ENCODE measurements at places on chromosomes 5 and 9.

DNA sequence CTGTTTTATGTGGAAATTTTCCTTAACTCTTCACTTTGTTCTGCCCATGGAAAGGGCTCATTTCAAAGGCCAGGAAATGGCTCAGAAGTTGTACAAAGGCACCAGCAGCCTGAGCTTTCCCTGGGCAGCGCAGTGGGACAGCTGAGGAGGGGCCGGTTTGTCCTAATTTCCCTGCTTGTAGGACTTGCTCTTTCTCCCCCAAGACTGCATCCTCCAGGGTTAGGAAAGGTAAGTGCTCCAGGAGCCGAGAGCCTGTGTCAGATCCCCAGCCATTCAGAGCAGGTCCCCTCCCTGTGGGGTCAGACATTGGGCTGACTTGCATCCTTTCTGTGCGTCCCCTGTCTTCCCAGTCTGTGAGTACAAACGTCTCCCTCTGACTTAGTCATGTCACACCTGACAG, 43.5 kb downstream of the AGXT2 start:
- DNase-seq, result no peak

GRCh38 chr9:6566409-6567139, 79.0 kb downstream of the GLDC start:
- peak; percentile 49 for DNase-seq

- DNase-seq, result no peak
These were observed 559.6 kb downstream of the CETN3 start for GRCh38 chr5:89849830-89850512.

DNA sequence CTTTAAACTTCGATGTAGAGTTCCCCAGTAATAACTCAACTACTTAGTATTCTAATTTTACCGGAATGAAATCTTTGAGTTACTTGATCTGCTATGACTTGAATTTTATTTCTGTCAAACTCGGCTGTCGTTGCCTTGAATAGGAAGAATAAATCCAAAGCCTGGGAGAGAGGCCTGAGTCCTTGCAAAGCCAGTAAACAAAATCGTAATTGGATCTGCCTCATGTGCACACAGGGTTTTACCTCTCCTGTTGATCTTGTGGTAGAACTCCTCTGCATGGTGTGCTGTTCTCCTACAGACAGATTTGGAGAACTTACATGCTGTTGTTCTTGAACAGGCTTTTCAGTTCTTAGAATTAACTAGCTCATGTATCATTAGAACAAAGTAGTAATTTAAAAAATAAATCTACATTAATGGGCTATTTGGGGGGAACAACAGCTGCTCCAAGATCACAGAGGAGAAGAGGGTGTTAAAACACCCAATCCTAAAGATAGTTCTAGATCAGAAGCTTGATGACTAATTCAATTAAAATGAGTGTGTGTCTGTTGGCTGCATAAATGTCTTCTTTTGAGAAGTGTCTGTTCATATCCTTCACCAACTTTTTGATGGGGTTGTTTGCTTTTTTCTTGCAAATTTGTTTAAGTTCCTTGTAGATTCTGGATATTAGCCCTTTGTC, 28.9 kb downstream of the HSPB3 start:
- no peak for DNase-seq

DNA sequence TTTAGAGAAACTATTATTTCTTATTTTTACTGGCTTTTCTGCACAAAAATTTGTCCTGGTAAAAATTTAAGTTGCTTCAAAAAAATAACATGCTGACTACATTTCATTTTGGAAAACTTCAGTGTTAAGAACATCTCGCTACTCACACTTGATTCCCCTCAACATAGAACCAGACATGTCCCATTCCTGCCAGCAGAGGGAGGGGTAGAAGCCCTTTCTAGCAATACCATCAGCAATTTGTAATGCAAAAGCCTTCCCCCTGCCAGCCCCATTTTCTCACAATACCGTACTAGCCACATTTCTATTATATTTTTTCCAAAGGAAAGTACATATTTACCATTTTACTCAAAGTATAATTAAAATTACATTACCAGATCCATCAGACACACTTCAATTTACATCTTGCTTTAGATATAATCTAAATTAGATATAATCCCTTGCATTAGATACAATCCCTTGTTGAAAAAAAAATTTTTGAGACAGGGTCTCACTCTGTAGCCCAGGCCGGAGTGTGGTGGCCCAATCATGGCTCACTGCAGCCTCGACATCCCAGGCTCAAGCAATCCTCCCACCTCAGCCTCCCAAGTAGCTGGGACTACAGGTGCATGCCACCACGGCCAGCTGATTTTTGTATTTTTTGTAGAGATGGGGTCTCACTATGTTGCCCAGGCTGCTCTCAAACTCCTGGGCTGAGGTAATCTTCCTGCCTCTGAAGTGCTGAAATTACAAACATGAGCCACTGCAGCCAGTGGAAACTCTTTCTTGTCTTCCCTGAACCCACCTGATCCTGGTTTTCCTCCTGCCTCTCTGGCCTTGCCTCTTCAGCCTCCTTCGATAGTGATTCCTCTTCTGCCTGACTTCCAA, 39.6 kb upstream of the IDNK start:
- peak; percentile 76 for DNase-seq

- DNase-seq, result no peak
These were observed 29.0 kb upstream of the C9orf72 start for GRCh38 chr9:27602142-27602861.

DNA sequence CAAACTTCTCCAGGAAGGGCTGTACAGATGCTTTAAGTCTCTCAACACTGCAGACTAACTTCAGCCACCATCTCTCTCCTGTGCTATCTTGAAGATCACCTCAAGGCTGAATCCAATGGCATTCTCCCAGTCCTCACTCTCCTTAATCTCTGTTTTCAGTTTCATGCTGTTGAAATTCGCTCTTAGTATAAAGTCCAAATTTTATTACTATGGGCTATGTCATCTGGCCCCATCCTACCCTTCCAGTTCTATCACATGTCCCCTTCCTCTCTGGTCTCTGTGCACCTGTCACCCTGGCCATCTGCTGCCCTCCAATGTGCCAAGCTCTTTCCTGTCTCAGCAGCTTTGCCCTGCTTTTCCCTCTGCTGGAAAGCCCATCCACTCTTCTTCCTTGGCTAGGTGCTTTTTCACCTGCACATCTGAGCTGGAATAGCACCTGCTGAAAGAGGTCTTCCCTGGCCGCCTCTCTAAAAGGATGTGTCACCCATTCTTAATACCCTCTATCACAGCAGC, 284.7 kb upstream of the MAP3K1 start:
- DNase-seq, result no peak

DNA sequence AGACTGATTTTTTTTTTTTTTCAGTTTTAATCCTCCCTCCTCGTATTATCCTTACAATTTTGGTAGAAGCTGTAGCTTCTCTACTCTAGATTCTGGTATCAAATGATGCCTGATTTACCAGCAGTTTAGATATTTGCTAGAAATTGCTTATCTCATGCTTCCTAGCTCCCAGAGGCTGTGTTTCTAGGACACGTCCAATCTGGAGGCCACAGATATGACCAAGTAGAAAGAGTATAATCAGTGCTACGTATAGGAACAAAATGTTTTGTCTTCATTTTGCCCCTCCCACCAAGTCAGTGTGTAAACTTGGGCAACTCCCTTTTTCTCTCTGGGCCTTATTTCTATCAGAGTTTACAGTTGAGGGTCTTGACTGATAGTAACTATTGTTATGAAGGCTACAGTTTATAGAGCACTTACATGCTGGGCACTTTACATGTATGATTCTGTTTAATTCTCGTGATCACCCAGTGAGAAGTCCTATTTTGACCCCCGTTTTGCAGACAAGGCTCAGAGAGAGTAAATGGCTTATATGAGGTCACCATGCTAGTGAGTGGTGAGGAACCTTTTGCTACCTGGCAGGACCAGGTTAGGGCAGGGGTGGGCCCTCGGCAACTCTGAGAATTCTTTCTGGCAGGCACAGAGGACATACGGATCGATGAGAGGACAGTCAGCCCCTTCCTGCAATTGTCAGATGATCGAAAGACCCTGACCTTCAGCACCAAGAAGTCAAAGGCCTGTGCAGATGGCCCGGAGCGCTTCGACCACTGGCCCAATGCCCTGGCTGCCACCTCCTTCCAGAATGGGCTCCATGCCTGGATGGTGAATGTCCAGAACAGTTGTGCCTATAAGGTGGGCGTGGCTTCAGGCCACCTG, 7.6 kb downstream of the HDHD3 start:
- no peak for DNase-seq

DNA sequence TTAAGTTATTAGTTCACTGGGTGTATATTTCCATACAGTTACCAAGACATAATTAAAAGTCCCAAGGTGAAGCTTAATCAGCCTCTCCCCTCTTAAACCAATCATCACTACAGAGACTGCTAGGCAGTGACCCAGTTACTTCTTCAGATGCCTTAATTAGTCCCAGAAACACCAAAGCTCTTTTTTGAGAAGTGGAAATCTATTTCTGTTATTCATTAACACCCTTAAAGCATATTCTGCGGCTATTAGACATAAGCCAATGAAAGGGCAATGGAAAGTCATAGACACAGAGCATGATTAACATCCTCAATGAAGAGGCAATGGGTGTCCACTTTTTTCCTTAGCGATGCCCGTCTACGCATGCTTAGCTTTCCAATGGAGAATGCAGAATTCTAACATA, 48.3 kb upstream of the DNAH5 start:
- DNase-seq, result no peak

DNA sequence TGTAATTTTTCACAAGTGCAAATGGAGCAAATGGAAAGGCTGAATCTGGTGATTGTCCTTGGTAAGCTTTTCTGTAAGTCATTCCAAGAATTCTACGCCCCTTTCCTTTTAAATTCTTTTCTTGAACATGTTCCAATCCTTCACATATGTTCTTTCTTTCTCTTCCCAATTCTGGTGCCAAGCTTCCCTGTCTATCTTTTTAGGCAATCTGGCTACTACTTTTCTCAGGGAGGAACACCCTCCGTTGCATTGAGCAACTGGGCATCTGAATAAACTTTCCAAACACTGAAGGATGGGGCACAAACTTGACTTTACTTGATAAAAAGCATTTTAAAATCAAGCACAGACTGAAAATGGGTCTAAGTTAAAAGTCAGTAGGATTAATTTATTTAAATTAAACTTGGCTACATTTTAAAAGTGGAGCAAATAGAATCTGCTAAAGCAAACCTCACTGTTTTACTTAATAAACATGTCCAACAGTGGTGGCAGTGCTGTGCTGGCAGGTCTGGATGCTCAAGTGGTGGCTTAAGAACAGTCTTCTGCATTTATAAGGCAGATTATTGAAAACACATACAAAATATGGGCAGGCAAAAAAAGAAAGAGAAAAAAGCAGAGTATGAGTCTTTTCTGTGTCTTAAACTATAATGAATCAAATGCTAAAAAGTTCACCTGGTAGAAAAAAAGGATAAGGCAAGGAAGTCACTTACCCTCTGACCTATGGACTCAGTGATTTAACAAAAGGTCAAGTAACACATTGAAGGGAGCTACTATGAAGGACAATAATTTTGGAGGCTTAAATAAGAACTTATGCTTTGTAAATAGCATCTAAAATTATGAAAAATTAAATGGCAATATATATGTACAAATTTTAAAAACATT, 5.4 kb downstream of the ELL2 start:
- DNase-seq, result no peak

Measured in A673 (cell line).